Pulmonary artery endothelial cell (primary cell): ENCODE measurements at places on chromosomes 11 and 22. TPM values are rescaled to one million over a fixed set of nuclear protein-coding genes. Genes with fewer than 3 reads are reported as not detected.

GRCh38 chr11:112057170-112057569, 16.6 kb downstream of the PIH1D2 start:
- DNase-seq: no peak

DNA sequence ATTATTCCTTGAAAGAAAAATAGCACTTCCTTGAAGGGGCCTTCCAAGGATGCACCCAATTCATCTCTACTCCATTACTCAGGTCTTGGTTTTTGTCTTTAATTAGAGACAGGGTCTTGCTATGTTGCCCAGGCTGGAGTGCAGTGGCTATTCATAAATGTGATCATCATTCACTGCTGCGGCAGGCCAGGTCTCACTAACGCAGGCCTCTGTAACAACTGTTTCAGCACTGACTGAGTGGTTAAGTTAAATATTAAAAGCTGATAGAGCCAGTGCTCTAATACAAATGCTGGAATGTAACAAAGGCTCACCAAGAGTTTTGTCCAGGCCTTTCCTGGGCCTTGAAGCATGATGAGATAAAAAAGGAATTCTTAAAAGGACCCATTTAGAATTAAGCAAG, 61.4 kb upstream of the GNAZ start:
- no peak for DNase-seq

DNA sequence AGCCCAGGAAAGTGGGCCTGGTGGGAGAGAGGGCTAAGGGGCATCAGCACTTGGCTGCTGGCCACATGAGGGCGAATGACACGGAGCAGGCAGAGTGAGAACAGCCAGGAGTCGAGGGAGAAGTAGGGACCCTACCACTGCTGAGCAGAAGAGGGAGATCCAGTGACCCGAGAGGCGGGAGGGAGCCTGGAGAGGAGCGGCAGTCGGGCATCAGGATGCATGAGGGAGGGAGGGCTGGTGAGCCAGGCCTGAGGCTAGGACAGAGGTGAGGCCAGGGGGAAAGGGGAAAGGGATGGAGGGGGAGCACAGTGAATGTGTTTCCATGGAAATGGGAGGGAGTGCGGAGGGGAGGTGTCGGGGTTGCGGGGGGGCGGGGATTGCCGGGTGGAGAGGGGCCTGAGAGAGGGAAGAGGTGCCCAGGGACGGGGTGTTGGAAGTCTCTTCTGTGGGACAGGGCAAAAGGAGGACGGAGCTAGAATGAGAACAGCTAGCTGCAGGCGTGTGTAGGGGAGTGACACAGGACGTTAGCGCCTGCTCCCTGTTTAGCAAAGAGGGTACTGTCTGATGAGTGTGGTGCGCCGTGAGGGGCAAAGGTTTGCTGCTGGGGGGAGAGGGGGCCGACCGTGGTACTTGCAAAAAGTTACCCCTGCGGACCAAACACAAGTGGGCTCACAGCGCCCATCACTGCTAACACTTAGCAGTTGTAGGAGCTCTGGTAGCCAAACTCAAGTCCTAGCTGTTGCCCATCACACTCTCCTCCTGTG, 37.1 kb upstream of the WNT11 start:
- no peak for DNase-seq

DNA sequence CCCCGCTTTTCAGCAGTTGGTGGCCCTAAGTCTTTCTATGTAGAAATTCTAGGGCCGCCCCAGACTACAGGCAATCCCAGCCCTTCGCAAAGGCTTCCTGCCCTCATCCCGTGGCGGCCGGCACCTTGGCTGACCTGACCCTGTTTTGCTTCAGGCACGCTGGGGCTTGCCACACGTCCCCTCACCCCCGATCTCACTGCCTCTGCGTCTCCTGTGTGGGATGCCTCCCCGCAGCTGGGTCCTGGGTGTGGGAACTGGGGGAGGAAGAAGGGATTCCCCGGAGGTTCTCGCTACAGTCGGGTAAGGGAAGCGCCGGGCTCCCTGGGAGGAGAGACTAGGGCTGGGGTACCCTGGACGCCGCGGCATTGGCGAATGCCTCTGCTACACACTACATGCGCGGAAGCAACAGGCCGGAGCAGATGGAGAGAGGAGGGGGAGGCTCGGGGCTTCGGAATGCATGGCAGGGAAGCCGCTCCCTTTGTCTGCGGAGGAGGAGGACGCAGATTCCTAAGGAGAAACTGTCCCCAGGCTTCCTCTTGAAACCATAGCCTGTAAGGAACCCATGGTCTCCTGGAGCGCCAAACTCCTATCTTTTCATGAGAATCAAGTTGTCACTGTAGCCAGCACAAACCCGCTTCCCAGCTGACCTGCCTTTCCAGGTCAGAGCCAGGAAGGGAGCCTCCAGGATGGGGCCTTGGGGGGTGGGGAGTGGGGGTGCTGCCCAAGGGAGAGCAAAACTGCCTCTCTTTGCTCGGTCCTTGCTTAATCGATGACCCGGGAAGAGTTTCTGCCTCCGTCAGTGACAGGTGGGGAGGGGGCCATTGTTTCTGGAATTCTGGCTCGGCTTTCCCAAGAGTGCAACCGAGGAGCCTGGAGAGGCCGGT, 1.4 kb downstream of the DTX4 start:
- no peak for DNase-seq

GRCh38 chr22:19357270-19358105, 66.0 kb upstream of the CLTCL1 start:
- no peak for DNase-seq

- no peak for DNase-seq
These were observed 52.5 kb downstream of the C22orf31 start for GRCh38 chr22:29009148-29009547.

GRCh38 chr22:47928631-47929030, 1166.2 kb downstream of the TBC1D22A start:
- no peak for DNase-seq

DNA sequence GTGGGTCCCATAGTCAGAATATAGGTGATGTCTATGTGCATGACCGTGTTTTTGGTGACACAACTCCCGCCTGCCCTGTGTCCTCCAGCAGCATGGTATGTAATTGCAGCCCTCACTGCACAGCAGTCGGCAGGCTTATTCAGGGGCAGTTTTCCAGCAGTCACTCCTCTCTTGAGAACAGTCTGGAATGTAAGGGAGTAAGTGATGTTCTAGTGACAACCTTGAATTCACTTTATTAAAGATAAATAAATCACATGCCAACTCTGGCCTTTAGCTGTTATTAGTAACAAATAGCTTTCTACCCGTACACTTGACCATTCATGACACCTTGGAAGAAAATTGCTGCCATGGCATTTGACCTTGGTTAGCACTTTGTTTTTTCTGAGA, 27.9 kb downstream of the ZNRF3 start:
- DNase-seq: no peak

DNA sequence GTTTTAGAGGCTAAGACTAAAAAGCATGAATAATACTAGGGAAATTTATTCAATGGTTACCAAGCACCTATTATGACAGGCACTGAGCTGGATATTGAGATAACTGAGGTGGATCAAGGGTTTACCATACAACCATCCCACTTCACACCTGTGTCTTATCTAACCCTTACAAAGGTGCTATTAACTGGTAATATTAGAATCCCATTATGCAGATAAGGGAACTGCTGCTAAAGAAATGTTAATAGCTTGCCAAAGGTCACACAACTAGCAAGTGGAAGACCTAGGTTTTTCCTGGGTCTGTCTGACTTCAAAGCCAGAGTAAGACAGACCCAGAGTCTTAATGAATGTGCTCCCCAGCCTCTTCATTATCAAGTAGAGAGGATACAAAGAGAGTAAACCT, 21.1 kb upstream of the VSTM5 start:
- no peak for DNase-seq

- DNase-seq: no peak
These were observed 29.1 kb downstream of the TREH start for GRCh38 chr11:118650366-118650765.

GRCh38 chr11:101867951-101868350, 46.9 kb upstream of the CEP126 start:
- no peak for DNase-seq

GRCh38 chr22:23014250-23014649, 56.1 kb upstream of the GNAZ start:
- no peak for DNase-seq

DNA sequence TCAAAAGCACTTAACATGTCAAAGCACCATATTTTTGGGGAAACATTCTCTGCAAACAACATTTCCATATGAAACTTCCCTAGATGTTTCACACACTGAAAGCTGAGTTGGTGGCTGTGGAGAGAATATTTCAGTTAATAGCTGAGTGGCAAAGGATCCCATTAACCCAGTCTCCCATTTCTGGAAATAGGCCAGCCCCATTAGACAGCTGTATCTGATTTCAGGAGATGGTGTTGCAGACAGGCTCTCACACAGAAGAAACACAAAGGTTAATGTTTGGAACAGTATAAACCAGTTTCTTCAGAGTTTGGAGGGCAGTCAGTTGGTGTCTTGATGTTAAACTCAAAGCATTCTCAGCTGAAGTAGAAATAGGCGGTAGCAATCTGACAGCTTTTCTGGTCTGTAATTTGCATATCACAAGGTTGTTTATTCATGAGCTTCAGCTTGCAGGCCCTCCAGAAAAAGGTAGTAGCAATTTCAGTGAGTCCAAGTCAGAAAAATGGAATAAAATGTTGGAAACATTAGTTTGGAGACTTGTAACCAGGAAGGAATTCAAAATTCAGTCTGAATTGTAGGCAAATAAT, 15.5 kb upstream of the ZBTB44 start:
- DNase-seq: no peak

- no peak for DNase-seq
These were observed 86.6 kb downstream of the MAML2 start for GRCh38 chr11:96256215-96257011.

- no peak for DNase-seq
These were observed at the start of gene MCAM for GRCh38 chr11:119316729-119317591. TSS of gene MCAM (minus strand) at chr11:119317130. CDS start at chr11:119317101, 29 bp downstream.

DNA sequence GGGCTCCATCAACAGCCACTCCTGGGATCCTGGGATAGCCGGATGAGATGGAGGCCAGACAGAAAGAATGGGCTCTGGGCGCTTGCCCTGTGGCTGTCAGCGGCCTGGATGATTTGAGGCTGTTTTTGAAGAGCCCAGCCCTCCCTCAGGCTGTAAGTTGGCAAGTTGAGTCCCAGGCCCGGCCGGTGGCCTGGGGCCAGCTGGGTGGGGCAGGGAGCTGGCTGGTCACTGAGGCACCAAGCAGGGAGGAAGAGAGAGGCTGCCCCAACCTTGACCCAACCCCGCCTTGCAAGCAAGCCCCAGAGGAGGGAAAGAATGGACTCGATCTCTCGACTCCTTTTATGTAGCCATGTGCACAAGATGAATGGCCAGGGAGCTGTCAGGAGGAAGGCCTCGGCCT, 34.9 kb downstream of the RIBC2 start:
- no peak for DNase-seq

GRCh38 chr11:38155856-38156255, 1557.8 kb upstream of the RAG2 start:
- no peak for DNase-seq

DNA sequence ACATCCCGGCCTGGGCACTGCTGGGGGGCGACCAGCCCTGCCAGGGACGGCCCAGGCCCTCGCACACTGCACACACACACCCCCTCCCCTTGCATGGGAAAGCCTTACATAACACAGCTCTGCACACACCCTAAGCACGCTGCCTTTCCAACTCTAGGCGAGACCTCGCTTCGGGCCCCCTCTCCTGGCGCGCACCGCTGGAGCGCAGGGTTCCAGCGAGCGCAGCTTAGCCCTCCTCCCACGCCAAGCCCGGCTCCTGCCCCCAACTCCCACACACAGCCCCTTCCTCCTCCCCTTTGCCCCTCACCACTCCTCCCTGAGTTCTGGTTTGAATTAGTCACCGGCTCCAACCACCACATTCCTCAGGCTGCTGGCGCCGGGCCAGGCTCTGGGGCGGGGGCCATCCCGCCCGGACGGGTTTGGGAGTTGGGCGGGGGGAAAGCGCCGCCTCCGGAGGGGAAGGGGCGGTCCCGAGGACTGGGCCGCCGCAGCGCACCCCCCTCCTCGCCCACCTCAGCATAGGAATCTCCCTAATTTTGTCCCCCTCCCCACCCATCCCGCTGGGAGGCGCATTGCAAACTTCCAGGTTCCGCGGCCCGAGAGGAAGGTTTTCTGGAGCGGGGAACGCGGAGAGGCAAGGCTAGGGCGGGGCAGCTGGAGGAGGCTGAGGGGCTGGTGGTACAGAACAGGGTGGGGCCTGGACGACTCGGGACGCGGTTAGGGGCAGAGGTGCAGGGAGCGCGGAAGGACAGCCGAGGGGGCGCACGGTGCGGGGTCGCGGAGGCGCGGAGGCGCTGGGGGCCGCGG, 966 bp downstream of the AHNAK start:
- peak; percentile 53 for DNase-seq

- DNase-seq: no peak
These were observed 709 bp downstream of the FTH1 start for GRCh38 chr11:61966734-61967115.

DNA sequence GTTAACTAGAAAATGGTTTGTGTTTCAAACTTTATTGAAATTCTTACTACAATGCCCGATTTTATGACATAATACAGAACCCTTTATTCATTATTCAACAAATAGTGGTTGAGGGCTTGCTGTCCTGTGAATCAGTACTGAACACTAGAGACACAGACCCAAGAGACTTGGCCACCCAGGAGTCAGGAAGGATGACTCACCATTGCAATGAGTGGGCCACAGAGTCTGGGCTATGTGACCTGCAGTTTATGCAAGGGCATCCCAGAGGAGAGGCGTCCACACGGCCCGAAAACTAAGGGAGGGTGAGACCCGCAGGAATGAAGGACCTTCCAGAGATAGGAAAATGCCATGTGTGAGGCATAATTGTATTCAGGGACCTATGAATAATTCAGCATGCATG, 143.8 kb upstream of the DDI1 start:
- DNase-seq: no peak

DNA sequence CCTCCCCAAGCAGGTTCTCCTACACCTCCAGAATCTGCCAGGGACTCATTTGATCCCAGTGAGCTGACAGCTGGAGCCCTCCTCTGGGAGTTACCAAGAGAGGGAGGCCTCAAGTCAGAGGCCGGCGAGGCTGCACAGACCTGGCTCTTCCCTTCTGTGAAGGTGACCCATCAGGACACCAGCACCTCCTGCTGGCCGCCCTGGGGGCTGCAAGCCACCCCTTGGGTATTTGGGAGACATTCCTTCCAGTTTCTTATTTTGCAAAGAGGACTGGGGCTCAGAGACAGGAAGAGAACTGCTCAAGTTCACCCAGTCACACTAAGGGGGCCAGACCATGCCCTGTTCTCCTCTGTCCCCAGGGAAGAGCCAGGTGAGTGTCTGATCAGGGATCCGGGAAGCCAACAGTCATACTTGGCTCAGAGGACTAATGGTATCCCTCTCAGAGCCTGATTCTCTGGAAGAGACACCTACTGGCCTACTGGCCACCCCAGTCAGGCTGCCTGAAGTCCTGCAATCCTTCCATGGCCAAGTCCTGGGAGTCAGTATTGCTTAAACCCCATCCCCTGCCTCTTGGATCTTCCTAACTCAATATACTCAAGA, 40.5 kb upstream of the RIC3 start:
- no peak for DNase-seq

GRCh38 chr11:60343094-60343704, 16.1 kb downstream of the MS4A6E start:
- DNase-seq: no peak

SLC22A8 gene
- not detected in 2 replicates for total RNA-seq

MICAL2 gene
- total RNA-seq: 300 and 406 TPM in 2 replicates

ZC3H12C gene
- 13.3 and 26.4 TPM in 2 replicates for total RNA-seq

MS4A8 gene
- total RNA-seq: not detected in 2 replicates

KCNJ1 gene
- total RNA-seq: 0.11 TPM in 1 of 2 replicates, not detected in the other

DNAJB7 gene
- total RNA-seq: not detected in 2 replicates

UBQLNL gene
- 0.04 TPM in 1 of 2 replicates, not detected in the other for total RNA-seq

GPHA2 gene
- total RNA-seq: not detected in 2 replicates

TRPC6 gene
- total RNA-seq: 0.04 TPM in 1 of 2 replicates, not detected in the other

NPTXR gene
- total RNA-seq: 0.13 and 0.32 TPM in 2 replicates

KDELR3 gene
- 29.3 and 41.7 TPM in 2 replicates for total RNA-seq

NLRP6 gene
- not detected in 2 replicates for total RNA-seq

OR5B21 gene
- not detected in 2 replicates for total RNA-seq

TYMP gene
- 11.3 and 14.4 TPM in 2 replicates for total RNA-seq
